Stimulated activated CD8-positive, alpha-beta memory T cell treated with anti-CD3 and anti-CD28 coated beads, Interleukin-7, amount 100 ng/mL, for 1 hour (primary cell): ENCODE measurements at places on chromosomes 2 and 18.

DNA sequence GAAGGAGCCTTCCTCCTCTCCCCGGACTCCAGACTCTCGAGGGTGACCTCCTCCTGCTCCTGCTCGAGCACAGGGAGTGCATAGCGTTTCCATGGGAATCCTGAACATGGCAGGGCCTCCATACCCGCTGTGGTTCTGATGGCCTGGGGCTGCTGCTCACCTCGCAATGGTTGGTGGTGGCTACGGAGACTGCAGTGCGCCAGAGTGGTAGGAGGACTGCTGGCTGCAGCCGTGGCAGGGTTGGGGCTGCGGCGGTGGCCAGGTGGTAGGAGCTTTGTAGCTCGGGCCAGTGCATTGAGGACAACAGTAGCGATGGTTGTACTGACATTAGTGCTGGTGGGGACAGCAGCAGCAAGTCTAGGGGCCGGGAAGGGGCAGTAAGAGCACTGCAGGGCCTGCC, 32.0 kb upstream of the ANKRD62 start:
- DNase-seq, result no peak

- no peak for DNase-seq
Measured at GRCh38 chr2:25867396-25868003, 10.8 kb downstream of the ASXL2 start.

DNA sequence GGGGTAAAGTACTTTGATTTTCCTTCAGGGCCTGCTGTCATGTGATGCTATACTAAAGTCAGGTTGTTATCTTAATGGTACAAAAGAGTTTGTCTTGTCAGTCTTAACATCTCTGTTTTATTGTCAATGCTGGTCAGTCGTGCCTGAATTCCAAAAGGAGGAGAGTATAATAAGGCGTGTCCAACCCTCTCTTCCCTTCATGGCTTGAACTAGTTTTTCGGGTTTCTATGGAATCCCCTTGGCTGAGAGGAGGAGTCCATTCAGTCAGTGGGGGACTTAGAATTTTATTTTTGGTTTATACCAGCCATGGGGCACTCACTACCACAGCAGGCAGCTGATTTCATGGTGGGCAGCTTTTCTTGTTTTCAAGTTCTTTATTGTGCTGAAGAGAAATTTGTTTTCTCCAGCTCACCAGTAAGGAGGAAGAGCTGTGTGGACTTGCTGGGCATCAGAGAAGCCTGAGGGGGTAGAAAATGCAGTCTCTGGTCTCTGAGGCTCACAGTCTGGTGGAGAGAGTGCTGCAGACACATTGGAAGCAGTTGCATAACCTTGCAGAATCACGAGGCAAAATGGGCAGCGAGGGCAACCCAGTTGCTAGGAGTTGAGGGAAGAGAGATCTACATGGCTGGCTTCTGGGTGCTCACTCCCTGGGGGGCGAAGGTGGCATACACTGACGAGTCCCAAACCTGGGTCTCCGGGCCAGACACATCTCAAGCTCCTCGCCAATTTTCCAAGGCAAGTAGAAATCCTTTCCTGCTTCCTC, 193.1 kb downstream of the ZBTB7C start:
- DNase-seq, result no peak

- no peak for DNase-seq
Measured at GRCh38 chr2:55428258-55428657, 8.6 kb upstream of the CCDC88A start.

- no peak for DNase-seq
Measured at GRCh38 chr18:63454497-63454896, 22.3 kb upstream of the SERPINB5 start.

DNA sequence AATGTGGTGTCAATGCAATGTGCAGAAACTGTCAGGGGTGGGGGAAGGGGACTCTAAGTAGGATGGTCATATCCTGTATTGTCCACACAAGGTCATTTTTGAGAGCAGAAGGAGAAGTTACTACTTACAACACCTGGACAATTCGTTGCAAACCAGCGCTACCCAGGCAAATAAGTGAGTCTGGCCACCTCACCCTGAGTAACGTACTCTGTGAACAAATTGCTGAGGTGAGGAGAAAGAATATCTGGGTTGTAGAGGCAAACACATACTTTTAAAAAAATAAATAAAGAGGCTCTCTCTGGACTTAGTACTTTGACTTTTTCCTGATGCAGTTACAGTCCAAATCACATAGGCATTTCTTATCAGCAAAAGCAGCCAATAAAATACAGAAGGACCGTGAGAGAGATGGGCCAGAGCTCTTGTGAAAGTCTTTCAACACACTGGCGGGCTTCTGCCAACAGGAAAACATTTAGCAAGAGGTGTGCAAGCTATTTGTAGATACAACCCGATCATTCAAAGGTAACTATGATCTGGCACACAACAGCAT, 268.2 kb upstream of the ID2 start:
- DNase-seq, result no peak

DNA sequence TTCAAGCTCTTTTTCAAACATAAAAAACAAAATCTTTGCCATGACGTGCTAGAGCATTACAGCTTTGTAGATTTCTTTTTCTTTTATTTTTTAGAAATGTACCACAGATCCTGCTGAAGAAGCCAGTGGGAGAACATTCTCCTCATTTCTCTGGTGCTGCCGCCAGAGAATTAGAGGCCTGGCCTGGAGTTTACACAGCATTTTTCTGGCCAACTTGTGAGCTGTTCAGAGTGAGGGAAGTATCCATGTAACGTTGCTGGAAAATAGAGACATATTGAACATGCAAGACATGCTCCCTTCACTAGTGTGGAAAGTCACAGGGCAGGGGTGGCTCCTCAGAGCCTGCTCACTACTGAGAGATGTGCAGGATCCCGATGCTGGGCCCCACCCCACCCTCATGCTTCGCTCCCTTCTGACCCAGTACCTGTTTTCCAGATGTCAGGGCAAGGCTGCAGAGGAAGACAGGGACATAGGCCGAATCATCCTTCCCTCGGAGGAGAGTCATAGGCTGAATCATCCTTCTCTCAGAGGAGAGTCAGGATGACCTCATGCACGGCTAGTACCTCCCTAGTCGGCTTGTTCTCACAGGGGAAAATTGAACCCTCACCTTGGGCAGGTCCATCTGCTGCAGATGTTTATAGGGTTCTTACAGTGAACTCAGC, 298.5 kb downstream of the INSIG2 start:
- DNase-seq, result no peak

GRCh38 chr2:29218550-29219125, 103.4 kb downstream of the CLIP4 start:
- DNase-seq, result no peak

GRCh38 chr2:228466851-228467250, 285.4 kb upstream of the SPHKAP start:
- no peak for DNase-seq
